HAP-1 (cell line): ENCODE measurements at places on chromosomes 12 and 14.
A peak's percentile ranks its signal among the peaks of the same experiment; 100 is the strongest.

- no peak for DNase-seq
Measured at GRCh38 chr12:11836282-11837151, 187.0 kb downstream of the ETV6 start.

DNA sequence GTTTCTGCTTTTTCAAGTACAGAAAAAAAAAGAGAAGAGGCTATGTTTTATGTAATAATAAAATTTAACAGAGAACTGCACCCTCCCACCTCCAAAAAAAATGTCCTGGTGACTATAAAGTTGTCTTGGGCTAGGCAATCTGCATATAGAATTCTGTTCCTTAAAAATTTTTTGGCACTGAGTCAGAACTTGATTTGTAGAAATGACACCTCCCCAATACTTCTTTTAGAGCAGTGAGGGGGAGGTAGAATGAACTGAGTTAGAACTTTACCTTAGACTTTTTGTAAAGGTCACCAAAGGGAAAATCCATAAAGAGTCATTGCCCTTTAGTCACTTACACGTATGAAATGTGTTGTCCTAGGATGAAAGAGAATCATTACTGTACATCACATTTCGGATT is 80.0 kb downstream of the BTG1 start:
- DNase-seq: no peak

DNA sequence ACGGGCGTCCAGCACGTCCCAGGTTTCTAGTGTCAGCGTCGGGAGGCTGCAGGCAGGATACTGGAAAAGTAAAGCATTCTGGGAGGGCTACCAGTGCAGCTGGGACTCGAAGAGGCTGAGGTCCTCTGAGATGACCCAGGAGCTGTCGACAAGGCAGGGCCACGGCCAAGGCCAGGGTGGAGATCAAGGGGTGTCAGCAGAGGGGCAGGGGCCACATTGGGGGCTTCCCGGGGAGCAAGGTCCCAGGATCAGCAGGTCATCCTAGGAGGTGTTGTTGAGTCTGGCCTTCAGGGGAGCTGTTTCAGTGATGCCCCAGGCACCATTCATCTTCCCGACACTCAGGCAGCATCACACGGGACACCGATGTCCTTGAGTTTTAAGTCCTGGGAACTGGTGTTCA is 377.8 kb upstream of the SFSWAP start:
- no peak for DNase-seq

DNA sequence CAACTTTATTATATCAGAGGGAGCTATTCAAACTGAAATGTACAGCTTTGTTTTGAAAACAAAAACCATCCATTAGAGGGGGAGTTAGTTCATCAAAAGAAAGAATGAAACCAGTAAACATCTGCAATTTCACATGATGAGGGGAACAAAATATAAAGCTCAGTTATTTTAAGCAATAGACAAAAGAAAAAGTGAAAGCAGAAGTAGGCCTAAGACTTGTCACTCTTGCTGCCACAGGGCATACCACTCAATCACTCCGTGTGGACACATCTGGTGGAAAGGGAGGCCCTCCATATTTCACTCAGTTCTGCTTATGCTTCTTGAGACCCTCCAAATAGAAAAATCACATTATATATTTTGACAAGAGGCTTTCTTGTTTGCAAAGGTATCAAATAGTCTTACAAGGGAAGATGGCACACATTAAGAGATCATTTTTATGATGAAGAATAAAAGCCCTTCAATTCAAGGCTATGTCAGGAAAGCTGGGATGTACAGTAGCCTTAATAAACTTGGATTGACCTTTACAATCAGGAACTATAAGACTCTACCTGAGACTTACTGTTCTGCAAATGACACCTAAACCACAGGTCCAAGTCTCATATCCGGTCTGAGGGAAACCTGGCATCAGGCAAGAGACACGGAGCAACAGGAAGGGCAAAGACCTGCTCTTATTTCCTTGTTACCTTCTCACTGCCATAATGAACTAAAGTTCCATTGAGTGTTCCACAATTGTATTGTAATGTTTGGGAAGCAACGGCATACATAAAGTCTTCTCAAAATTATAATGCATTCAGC is 222.5 kb upstream of the GRIP1 start:
- DNase-seq: no peak

DNA sequence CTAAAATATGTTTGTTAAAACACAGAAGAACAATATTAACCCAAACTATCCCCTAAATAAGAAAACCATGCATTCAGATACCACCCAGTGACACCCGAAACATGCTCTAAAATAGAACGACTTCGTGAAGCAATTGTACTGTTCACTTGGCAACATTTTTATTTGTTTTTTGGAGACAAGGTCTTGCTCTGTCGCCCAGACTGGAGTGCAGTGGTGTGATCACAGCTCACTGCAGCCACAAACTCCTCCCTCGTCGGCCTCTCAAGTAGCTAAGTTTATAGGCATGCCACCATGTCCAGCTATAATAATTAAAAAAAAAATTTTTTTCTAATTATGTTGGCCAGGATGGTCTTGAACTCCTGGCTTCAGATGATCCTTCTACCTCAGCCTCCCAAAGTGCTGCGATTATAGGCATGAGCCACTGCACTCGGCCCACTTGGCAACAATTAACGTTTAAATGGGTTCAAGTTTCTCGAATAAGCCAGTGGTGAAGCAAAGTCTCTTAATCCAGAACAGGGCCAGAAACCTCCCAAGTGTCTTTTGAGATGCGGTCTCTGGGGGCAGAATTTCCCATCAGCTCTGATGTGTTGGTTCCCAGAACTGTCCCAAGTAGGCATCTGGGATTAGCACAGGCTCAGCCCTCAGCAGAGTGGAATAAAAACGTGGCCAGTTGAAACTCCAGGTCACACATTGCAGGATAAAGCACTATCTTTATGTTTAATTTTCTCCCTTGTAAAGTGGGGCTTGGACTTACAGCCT is 74.5 kb downstream of the TMCC3 start:
- no peak for DNase-seq

- no peak for DNase-seq
Measured at GRCh38 chr14:61403411-61403810, 82.0 kb downstream of the PRKCH start.

GRCh38 chr12:122687086-122687485 is 16.1 kb downstream of the HCAR2 start:
- no peak for DNase-seq

GRCh38 chr14:81584495-81584894 is 50.8 kb upstream of the SEL1L start:
- no peak for DNase-seq

- no peak for DNase-seq
Measured at GRCh38 chr14:89652352-89652751, 235.3 kb upstream of the FOXN3 start.

DNA sequence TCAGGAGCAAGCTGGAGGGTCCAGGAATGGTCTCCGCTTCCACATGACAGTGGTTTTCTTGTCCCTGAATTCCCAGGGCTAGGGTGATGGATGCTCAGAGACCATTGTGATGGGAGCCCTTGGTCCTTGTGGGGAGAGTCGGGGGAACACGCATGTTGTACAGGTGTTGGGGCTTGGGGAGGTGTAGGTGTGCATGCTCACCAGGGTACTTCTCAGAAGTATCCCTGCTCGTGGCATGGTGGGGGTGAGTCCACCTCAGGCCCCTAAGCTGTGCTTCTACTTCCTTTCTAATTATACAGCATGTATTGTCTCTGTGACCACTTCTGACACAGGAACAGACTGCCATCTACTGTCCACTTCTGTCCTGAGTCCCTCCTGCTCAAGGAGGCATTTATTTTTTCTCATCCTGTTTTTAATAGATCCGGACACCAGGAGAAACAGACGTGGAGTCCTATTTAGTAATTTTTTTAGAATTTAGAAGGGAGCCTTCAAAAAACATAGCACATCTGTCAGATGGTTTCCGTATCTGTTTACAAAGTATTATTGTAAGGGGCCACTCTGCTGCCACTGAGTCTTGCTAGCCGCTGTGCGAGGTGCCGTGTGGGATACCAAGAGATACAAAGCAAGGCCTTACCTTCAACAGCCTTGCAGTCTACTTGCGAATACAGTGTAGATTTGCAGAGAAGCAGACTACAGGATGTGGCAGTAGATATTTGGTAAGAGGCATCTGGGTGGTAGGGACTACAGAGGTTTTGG is 10.5 kb downstream of the NTF3 start:
- no peak for DNase-seq

DNA sequence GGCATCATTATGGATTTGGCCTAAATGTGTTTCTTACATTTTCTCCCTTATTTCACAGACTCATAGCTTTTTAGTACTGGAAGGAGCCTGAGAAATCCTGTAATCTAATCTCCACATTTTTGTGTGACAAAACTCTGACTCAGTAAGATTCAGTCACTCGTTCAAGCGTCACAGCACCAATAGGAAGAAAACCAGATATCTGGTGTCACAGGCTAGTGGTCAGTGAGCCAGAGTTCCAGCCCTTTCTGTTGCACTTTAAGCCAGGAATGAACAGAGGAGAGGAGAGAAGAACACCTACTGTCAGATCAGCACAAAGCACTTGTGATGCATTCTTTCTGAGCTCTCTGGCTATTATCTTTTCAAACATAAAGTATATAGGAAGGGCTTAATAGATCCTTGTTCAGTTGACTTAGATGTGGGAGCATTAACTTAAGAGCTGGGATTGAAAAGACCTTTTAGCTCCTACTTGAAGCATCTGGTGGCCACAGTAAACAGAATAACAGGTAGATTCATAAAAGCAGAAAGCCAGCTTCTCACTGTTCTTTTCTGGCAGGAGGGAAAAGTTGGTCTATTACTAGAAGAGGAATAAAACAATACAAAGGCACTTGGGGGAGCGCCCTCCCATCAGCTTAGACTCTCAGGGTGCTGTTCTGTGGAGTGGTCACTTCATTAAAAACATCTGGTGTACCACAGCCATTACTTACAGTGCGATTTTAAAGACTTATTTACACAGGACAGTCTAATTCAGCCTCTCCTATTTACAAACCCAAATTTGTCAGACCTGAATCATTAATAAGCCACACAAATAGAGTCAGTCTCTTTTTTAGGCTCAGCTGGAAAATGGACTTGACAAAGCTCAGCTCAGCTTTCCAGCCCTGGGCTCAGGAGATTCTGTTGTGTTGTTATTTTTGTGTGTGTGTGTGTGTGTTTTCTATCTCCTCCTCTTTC is 12.2 kb upstream of the NID2 start:
- DNase-seq: no peak

DNA sequence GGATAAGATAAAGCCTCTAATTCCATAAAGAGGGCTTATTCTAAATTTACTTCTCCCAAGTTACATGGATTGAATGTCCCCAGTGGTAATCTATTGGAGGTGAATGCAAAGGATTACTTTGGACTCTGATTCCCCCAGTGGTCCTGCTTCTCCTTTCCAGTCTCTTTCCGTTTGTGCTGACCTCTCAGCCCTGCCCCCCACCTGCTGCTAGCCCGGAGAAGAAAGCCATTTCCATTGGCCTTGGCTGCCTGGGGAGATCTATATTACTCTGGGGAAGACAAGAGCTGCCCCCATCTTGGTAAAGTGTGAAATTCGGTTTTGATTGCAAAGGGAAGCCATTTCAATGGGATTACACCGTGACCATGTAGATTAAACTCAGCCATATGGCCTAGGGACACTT is 13.3 kb downstream of the ASCL1 start:
- no peak for DNase-seq

DNA sequence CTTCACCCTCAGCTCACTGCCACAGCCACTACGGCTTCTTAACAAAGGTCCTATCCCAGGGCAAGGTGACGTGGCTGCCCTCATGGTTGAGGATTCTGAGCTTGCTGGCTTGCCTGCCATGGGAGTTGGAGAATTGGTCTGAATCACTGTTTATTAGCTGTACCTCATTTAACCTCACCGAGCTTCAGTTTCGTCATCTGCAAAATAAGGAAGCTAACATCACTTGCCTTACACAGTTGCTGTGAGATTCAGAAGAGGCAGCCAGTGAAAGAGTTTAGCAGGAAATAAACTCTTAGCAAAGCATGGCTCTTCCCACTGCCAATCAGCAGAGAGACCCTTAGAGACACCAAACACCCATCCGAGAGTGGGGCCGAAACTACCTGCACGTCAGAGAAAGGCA is 90.1 kb upstream of the KCNA1 start:
- DNase-seq: no peak

DNA sequence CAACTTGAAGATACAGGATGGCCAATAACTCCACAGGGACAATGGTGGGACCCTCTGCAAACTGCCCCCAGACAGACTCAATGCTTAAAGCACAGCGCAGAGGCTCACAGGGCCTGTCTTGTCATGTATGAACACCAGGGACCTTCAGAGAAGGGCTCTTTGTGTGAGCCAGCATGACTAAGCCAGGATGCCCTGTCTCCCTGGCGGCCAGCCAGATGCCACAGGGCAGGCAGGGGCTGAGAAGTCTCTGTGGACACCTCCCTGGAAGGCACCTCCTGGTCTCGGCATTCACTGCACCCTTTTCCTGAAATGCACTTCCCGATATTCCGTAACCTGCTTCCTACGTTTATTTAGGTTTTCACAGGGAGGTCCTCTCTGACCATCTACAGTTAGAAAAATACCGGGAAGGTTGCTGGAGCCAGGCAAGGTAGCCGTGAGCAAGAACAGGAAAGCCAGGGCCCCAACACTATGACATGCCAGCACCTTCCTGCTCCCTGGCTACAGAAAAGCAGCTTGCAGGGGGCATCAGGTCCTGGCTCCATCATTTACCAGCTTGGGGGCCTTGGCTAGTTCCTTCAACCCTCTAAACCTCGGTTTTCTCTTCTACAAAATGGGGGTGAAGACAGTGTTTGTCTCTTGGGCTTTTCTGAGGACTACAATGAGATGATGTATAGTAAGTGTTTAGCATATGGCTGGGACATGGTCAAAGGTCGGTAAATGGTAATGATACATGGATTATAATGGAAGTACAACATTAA is 65.0 kb downstream of the PITPNM2 start:
- DNase-seq: no peak

DNA sequence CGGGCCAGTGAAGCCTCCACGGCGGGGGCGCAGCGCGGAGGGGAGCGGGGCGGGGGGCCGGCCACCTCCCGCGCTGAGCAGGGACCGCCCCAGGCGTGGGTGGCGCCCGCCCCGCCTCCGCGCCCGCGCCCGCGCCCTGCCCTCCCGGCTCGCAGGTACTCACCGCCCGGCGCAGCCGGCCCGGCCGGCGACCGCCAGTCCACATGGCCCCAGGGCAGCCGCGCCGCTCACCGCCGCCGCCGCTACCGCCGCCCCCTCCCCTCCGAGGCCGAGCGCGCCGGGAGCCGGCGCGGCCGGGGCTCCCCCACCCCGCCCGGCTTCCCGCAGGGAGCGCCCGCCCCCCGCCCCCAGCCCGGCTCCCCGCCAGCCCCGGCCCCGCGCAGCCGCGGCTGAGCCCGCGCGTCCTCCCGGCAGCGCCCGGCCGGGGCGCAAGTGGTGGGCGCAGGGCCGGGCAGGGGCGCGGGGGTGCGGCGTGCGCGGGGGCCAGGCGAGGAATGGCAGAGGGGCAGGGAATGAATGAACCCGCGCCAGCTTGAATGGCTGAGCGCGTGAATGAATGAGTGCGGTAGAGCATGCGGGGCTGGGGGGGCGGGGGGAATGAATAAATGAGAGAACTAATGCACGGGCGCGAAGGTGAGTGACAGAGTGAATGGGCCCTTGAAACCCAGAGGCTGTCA is at the start of gene BEGAIN:
Gene BEGAIN (minus strand): TSS at position 332 of the 677 bp plus-strand sequence. CDS start 127 bp downstream, at position 205.
- DNase-seq: peak; percentile 61

GRCh38 chr14:101362529-101363260 is 198.6 kb upstream of the DIO3 start:
- no peak for DNase-seq

- DNase-seq: no peak
Measured at GRCh38 chr12:129701631-129702101, 202.2 kb downstream of the TMEM132D start.
